ENCODE measurements at places on chromosomes 12 and 14. TPM values are rescaled to one million over a fixed set of nuclear protein-coding genes. Genes with fewer than 3 reads are reported as not detected.

- DNase-seq, result no peak
Observed at GRCh38 chr12:124369827-124370378, 75.0 kb downstream of the RFLNA start.

- DNase-seq, result no peak
Observed at GRCh38 chr14:34229140-34229539, 232.9 kb downstream of the SPTSSA start.

DNA sequence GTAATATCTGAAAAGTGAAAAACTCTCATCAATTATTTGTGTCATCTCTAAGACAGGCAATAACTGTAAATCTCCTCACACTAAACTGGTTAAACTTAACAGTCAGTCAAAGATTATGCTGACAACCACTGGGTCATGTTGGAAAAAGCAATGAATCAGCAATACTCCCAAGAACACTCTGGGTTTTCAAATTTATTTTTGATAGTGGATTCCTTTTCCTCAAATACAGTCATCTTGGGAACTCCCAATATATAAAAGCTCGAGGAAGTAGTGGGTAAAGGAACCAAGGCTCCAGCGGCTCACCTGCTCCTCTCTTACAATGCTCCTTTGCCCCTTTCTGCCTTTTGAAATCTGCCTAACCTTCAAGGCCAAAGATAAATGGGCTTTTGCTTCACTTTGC, 70.0 kb downstream of the ARMH4 start:
- no peak for DNase-seq

GRCh38 chr14:97116546-97116945, 319.4 kb downstream of the VRK1 start:
- DNase-seq, result no peak

- DNase-seq, result no peak
Observed at GRCh38 chr14:31920001-31920400, 157.1 kb upstream of the ARHGAP5 start.

GRCh38 chr12:95481888-95482287, 7.9 kb downstream of the METAP2 start:
- DNase-seq, result no peak

DNA sequence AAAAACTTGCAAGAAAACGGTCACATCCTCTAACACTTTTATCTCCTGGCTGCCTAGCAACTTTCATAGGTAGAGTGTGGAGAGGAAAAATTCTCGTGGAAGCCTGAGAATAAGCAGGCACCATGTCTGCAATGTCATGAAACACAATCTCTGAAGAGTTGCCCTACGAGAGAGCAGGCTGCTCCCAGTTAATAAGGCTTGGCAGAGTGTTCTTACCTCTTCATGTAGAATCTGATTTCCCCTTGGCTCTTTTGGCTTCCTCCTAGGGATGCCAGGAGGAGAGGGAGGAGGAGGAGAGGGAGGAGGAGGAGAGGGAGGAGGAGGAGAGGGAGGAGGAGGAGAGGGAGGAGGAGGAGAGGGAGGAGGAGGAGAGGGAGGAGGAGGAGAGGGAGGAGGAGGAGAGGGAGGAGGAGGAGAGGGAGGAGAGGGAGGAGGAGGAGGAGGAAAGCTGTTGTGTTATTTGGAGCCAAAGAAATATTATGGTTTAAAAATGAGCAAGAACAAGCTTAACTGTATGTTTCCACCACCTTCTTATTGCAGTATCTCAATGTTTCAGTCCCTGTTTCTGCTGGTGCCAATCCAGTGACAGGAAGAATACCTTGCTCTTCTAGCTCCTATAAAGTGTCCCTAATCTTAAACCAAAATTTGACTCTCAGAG, 52.9 kb downstream of the EGLN3 start:
- no peak for DNase-seq

DNA sequence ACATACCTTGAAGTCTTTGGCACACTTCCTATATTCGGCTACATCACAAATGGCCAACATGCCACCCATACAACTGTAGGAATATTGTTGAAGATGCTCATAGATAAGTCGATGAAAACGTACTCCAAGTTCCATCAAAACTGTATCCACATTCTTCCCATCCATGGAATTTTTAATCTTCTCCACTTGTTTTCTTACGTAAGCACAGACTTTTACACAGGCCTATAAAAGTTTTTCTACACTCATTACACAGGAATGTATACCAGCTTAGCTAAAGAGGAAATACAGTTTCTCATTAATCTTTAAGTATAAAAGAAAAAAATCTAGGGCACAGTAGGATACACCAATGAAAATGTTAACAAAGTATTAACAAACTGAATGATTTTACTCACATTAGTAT, 59.1 kb downstream of the EXOC5 start:
- DNase-seq, result no peak

DNA sequence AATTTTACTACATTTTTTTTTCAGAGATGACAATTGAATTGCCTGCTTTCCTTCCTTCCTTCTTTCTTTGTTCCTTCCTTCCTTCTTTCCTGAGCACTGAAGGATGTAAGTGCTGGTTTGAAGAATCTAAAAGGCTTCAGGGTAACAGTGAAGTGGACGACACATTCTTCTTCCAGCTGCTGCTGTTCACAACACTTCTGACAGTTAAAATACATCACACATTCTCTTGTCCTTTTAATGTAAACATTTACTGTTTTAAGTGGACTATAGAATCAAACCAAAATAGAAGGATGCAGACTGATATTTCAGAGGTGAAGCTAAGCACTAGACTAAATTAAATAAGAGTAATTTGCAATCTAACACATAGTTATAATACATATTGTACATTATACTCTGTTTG, 151.5 kb downstream of the MSRB3 start:
- DNase-seq, result no peak

GRCh38 chr12:8040791-8041190, 8.3 kb downstream of the FOXJ2 start:
- DNase-seq, result no peak

GRCh38 chr14:98782062-98782461, 489.9 kb downstream of the BCL11B start:
- no peak for DNase-seq

- no peak for DNase-seq
Observed at GRCh38 chr12:130573766-130574165, 142.3 kb downstream of the RIMBP2 start.

- DNase-seq, result no peak
Observed at GRCh38 chr12:104873374-104873773, 84.7 kb downstream of the SLC41A2 start.

DNA sequence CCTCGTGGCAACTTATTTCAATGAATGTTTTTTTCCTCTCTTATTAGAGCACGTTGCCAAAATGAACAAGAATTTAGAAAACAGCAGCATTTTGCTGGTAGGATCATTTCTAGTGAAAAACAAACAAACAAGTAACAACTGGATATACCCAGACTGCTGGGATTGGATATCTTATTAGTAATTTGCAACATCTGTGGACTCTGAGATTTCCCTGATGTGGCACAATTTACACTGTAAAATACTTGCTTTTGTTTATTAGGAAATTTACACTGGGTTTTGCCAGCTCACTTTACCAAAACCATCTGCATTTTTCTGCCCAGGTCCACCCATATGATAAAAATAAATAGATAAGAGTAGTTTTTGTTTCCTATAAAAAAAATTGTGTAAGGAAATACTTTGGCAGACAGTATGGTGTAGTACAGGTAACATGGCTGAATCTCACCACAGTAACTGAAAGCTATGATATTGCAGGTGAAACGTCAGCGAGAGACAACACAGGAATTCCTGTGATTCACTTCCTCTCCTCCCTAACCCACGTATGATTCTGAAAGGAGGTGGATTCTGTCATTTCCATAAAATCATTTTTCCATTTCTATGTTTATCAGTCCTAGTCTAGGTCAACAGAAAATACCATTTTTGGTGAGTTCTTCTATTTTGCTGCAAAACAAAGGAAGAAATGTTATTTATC, 176.2 kb upstream of the NOVA1 start:
- DNase-seq, result no peak

Gene AGAP2
- 2.1 TPM for total RNA-seq

Gene KRT6C
- not detected for total RNA-seq

Gene KRT80
- total RNA-seq, result not detected
